T-helper 2 cell (primary cell): ENCODE measurements at places on chromosomes 6 and 20.
A peak's percentile ranks its signal among the peaks of the same experiment; 100 is the strongest.

GRCh38 chr20:38680500-38681306 is 43.6 kb upstream of the SLC32A1 start:
- no peak for DNase-seq

DNA sequence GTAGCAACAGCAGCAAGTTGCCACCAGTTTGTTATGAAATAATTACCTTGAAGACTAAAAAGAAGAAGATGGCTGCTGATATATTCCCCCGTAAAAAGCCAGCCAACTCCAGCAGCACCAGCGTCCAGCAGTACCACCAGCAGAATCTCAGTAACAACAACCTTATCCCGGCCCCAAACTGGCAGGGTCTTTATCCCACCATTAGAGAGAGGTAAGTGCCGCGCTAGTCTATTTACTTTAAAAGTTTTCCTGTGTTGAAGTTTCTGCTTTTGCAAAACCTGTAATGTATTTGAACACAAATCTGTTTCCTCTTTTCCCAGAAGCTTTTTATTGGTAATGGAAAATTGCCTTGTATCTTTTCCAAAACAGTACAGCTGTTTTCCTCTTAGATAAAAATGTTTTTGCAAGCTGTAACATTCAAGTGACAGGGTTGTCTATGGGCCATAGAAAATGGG is 725 bp downstream of the BTBD3 start:
- DNase-seq: no peak

DNA sequence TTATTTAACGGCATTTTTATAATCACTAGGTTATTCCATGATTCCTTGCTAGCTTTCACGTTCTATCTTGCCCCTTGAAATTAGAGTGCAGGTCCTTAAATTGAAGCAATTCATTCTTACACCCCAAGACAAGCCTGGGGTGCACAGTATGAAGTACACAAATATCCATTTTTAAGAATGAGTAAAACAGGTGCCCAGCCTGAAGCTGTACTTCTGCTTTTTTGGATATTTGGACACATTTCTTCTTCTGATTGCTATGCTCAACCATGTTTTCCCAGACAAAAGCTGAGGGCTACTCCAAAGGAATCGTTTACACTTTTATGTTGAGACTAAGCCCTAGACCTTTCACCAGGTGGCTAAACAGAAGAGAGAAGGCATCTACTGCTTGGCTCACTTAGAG is 7.9 kb upstream of the TAGAP start:
- no peak for DNase-seq

- DNase-seq: no peak
These were observed 205.9 kb downstream of the ZMYND8 start for GRCh38 chr20:47150403-47151152.

DNA sequence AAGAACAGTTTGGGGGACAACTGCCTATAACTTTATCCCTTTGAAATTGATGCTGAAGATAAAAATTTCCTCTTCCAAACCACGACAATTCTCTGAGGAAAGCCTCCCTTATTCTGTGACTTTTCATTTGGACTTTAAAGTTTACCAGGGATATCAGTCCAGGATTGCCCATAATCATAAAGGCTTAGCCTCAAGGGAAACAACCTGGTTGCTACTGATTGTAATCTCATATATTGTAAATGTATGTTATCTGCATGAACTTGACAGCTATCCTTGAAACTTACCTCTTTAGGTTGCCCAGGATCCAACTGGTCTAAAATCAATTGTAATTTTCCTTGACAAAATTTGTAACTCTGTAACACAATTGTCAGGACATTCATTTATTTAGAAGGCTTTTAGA is 23.8 kb downstream of the TBC1D32 start:
- DNase-seq: no peak

GRCh38 chr20:49845060-49845459 is 32.4 kb downstream of the SLC9A8 start:
- no peak for DNase-seq

DNA sequence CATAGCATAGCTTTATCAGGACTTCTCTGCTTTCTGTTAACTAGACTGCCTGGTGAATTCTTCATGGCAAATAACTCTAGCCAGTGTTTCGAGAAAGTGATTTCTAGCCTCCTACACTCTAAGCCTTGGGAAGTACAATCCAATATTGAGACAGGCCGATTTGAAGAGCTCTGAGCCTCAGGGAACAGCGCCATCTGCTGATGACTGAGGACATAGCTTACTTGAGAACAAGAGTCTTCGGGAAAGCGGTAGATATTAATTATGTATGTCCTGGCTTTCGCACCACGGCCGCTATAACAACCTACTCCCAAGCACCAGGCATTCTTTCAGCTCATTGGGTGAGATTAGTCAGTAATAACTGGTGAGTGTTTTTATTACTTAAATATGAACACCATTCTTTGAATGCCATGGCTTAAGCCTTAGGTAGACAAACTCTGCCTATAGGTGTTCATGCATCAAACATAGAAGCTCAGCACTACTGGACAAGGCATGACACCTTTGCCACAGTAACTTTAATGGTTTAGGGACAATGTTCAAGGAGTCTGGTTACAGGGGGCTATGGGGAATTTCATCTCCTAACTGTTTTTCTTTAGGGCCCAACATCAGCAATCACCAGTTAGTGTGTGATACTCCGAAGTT is 518.6 kb downstream of the BMP2 start:
- DNase-seq: no peak

GRCh38 chr6:167647737-167648470 is 178.8 kb upstream of the AFDN start:
- DNase-seq: no peak

DNA sequence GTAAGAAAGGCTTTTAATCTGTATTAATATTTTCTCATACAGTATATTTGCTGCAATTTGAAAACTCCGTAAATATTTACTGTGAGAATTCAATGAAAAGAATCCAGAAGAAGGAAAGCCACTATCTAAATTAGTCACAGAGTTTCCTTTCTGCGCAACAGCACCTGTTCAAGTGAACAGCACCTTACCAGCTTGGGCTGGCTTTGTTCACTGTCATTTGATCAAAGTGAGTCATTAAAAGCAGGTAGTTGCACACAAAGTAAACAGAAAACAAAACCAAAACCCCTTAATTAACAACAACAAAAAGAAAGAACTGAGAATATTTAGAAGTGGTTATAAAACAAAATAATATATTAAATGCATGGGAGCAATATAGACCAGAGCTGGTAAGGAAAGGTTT is 12.8 kb downstream of the SMLR1 start:
- DNase-seq: peak; percentile 24

DNA sequence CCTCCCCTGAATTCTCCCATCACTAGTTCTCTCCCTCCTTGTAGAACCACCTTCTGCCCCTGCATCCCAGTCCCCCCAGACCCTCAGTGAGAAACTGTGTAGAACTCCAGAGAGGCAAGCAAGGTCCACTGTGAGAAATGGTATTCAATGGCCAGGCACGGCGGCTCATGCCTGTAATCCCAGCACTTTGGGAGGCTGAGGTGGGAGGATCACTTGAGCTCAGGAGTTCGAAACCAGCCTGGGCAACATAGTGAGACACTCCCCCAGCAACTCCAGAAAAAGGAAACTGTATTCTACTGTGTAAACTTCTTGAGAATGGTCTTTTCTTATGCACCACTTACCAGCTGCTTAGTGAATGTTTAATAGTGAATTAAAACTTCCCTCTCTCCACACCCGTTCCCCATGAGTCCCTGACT is 8.2 kb upstream of the CD83 start:
- DNase-seq: no peak

- no peak for DNase-seq
These were observed 113.5 kb downstream of the JARID2 start for GRCh38 chr6:15359335-15359862.

- DNase-seq: no peak
These were observed 697.2 kb upstream of the CITED2 start for GRCh38 chr6:140071601-140072062.

GRCh38 chr6:159540152-159540551 is 152.9 kb downstream of the SOD2 start:
- DNase-seq: no peak

DNA sequence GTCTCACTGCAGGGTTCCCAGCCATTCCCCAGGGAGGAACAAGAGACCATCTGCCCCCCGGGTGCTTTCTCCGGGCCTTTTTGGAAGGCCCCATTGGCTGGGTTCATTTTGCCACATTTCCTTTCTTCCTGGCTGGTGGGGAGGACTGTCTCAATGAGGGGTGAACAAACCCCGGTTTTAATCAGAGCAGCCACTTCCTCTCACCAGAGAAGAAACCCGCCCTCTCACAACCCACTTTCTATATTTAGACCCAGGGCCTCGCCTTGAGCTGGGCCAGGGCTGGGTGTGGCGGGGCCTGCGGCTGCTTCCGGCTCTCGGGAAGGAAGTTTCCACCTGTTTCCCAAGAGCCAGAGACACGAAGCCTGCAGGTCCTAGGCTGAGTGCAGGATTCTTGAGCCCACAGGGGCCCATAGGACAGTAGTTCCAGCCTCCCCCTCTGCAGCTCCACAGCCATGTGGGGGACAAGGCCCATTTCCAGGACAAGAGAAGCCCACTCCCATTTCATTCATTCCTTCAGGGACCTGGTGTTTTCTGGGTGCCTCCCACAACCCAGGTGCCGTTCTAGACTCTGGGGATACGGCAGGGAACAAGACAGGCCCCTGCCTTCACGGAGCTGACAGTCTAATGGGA is 41.8 kb downstream of the RBM38 start:
- DNase-seq: peak; percentile 9

- no peak for DNase-seq
These were observed 700.0 kb downstream of the RFPL4B start for GRCh38 chr6:113047148-113047547.

- DNase-seq: no peak
These were observed 540.7 kb upstream of the BTBD3 start for GRCh38 chr20:11376998-11377397.

GRCh38 chr6:11042750-11043377 is 1.2 kb downstream of the ELOVL2 start:
- DNase-seq: no peak
